ENCODE measurements at places on chromosomes 2 and 18. TPM values are rescaled to one million over a fixed set of nuclear protein-coding genes. Genes with fewer than 3 reads are reported as not detected.

DNA sequence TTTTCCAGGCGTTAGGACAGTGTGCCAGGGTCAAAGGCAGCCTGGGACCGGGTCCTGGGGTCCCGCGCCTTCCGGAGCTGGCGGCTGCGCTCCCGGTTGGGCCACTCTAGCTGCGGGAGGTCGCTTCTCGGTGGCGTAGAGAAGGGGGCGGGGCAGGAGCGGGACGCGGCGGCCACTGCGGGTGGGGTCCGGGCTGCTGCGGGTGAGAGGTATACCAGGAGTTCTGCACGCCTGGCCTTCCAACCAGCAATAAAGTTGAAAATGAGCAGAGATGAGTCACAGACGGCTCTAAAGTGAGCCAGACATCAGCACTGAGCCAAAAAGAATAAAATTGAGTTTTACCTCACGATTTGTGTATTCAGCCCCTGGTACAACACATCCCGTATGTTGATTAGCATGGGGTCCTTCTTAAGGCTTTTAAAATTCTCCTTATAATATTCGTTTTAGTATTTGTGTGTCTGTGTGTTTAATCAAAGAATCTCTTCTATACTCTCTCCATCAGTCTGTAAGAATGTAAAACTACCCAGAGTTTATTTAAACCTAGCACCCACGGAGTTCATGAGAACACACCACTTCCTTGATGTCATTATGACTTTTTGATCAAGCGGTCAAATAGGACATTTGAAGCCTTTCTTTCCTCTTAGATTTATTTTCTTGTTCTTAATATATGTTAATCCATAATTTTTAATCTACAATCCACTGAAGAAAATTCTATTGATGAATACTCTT, at the start of gene C1GALT1C1L:
C1GALT1C1L (minus strand) TSS at position 108 of the 729 bp plus-strand sequence; CDS start at position 1, 107 bp downstream.
- DNase-seq = no peak

- DNase-seq = peak; percentile 86
Observed at GRCh38 chr2:145685383-145686050, 1165.6 kb upstream of the ZEB2 start.

- DNase-seq = no peak
Observed at GRCh38 chr2:72143441-72144273, 4.0 kb downstream of the CYP26B1 start.

DNA sequence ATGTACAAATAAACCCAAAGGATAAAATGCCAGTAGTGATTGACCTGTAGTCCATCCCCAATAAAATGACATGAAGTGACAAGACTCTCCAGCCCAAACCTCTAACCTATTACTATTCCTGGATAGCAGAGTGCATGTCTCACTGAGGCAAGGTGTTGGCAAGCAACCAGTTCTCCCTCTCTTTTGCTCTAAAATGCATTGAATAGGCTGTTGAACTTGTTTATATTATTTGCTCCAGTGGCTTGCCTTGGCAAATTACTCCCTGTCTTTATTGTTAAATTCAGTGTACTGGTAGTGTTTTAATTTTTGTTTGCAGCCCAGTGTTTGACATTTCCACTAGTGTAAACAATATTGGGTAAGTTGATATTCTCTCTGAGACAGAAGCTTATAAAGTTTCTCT, 70.5 kb downstream of the CSRNP3 start:
- no peak for DNase-seq

- no peak for DNase-seq
Observed at GRCh38 chr2:63764630-63765029, 77.1 kb upstream of the UGP2 start.

DNA sequence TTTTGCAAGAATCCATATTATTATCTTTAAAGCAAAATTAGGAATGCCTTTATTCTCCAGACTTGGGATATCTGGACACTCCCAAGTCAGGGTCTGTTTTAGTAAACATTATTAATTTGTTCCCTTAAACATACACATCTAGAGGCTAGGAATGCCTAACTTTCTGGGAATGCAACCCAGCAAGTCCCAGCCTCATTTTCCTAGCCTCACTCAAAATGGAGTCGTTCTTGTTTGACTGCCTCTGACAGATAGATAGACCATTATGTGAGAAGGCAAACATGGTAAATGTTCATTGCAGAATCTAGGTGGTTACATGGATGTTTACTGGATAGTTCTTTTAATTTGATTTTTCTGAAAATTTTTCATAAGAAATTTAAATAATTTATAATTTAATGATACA, 270.1 kb upstream of the STON1 start:
- no peak for DNase-seq

DNA sequence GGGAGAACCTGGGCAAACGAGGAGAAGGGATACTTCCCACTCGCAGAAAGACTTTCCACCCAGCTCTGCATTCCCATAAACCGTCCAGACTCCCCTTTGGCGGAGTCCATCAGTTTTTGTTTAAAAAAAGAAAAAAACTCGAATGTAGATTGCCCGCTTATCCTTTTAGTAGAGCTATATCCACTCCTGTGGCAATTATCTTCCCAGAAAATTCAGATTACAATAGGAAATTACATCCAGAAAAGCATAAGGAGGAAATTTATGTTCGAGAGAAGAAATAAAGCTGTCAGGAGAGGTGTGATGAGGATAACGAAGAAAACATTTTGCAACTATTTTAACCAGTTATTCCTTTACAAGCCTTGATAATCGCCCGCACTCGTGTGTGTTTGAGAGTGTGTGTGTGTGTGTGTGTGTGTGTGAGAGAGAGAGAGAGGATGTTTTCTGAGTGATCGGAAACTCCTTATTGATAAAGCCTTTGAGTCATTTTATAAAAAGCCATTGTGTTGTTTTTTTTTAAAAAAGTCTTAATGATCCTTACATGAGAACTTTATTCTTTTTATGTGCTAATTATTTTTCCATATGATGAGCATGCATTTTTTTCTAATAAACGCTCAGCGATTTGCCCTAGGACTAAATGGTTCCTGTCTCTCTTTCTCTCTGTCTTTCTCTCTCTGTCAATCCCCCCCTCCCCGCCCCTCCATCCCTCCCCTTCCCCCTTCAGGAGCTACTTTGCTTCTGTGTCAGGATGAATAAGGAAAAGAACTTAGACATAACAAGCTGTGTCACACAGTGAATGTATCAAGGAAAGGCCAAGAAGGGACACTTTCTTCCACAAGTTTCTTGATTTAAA, 1.1 kb upstream of the PPP3R1 start:
- DNase-seq = peak; percentile 19

- peak; percentile 32 for DNase-seq
Observed at GRCh38 chr2:44912660-44913059, 28.8 kb upstream of the SIX3 start.

The GRP gene
- not detected for total RNA-seq

The SATB2 gene
- 5.1 TPM for total RNA-seq

- DNase-seq = no peak
Observed at GRCh38 chr2:37692711-37693110, 21.3 kb upstream of the CDC42EP3 start.

GRCh38 chr2:71721362-71721665, 268.0 kb downstream of the DYSF start:
- DNase-seq = no peak

The OTOS gene
- total RNA-seq = not detected

The ACTG2 gene
- 3.8 TPM for total RNA-seq

GRCh38 chr18:79901665-79902064, 49.8 kb downstream of the SLC66A2 start:
- DNase-seq = no peak

The EFHD1 gene
- total RNA-seq = not detected

- peak; percentile 48 for DNase-seq
Observed at GRCh38 chr2:3604991-3605961, 10.4 kb downstream of the COLEC11 start.

DNA sequence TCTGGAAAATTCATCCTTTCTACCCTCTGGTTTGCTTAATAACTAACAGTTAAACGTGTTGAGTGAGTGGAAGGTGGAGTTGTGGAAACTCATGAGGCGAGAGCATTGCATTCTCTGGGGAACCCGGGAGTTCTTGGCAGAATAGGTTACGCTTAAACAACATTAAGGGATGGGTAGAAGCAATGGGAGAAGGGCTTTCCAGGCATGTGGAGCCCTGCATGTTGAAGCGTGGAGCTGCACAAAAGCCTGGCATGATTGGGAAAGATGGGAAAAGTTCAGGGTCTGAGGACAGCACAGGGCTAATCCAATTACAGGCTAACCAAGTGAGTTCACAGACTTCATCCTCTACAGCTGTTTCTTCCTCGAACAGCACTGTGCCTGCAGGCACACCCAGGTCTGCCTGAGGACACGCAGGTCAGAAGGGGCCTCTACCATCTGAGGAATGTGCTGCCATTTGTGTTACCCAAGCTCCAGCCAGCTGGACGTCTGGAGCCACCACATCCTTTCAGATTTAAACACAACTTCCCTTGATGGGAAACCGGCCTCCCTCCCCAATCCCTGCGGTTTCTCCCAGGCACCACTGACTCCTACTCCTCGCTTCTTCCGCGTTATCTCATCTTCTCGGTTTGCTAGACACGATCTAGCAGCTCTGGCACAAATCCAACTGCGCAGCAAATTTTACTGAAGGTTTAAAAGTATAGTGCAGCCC, 164.2 kb downstream of the ANTXR1 start:
- no peak for DNase-seq

- DNase-seq = no peak
Observed at GRCh38 chr2:96874198-96874831, 4.4 kb upstream of the SEMA4C start.

DNA sequence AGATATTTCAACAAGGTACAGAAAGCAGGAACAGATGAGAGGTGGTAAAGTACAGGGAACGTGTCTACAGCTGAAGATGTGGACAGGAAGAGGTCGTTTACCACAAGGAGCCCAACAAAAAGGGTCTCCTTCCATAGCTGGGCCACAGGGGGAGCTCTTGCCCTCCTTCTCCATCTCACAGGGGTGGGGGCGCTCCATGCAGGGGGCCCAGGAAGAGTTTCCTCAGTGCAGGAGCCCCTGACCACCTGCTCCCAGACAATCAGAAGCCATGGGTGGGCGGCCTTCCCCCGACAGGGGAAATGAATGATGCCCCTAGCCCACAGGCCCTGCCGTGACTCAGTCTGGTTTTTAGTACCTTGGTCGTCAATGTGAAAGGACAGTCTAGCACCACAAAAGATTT, 163.6 kb upstream of the ZNF516 start:
- no peak for DNase-seq

GRCh38 chr2:224894356-224894755, 147.9 kb downstream of the DOCK10 start:
- DNase-seq = no peak

The CPO gene
- not detected for total RNA-seq

All from PC-3 (cell line).